ENCODE measurements at places on chromosomes 7 and 10. TPM values are rescaled to one million over a fixed set of nuclear protein-coding genes. Genes with fewer than 3 reads are reported as not detected.

The GRID2IP gene
- not detected for total RNA-seq

The ANKRD2 gene
- not detected for total RNA-seq

The KCND2 gene
- total RNA-seq: 0.08 TPM

- no peak for DNase-seq
Measured at GRCh38 chr10:52229291-52229931, 84.7 kb upstream of the DKK1 start.

- no peak for DNase-seq
Measured at GRCh38 chr10:54124209-54124885, 676.7 kb downstream of the PCDH15 start.

The SLC26A5 gene
- total RNA-seq: not detected

GRCh38 chr10:132468651-132469050 lies 68.9 kb upstream of the INPP5A start:
- no peak for DNase-seq

GRCh38 chr7:152735443-152736004 lies 24.0 kb upstream of the ACTR3B start:
- DNase-seq: no peak

DNA sequence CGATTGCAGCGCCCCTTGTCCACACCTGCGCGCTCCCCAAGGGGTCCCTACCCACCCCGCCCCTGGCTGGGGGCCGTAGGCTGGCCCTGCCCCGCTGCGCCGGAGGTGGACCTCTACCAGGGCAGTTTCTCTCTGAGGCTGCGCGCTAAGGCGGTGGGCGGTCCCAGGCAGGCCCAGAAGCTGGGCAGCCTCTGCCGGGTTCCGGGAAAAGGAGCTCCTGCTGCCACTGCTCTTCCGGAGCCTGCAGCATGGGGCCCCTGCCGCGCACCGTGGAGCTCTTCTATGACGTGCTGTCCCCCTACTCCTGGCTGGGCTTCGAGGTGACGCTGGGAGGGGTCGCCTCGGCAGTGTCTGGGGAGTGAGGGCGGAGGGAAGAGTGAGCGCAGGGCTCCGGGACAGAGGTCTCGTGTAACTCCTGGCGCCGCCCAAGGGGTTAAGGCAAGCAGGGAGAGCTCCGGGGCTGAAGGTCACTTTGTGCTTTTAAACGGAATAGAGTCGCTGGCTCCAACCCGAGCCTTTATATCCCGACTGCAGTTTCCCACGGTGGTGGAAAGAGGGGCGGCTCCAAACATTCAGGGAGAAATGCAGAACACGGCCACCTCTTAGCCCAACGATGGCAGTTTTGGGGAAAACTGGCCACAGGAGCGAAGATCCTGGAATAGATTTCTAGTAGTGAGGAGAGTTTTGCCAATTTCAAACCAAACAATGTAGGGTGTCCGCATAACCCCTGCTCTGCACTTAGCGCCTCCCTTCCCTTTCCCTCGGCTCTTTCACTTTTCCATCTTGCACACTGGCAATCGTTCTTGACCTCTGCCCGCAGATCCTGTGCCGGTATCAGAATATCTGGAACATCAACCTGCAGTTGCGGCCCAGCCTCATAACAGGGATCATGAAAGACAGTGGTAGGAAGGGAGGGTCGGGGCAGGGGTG lies at the start of gene GSTK1:
TSS of gene GSTK1 (plus strand) at position 176 of the 930 bp plus-strand sequence. CDS start at position 249, 73 bp downstream.
- peak; percentile 82 for DNase-seq

- DNase-seq: no peak
Measured at GRCh38 chr10:9602998-9603397, 1414.7 kb upstream of the CELF2 start.

GRCh38 chr10:128867819-128868218 lies 599.2 kb upstream of the MGMT start:
- DNase-seq: no peak

- no peak for DNase-seq
Measured at GRCh38 chr10:130492266-130492934, 356.2 kb downstream of the GLRX3 start.

DNA sequence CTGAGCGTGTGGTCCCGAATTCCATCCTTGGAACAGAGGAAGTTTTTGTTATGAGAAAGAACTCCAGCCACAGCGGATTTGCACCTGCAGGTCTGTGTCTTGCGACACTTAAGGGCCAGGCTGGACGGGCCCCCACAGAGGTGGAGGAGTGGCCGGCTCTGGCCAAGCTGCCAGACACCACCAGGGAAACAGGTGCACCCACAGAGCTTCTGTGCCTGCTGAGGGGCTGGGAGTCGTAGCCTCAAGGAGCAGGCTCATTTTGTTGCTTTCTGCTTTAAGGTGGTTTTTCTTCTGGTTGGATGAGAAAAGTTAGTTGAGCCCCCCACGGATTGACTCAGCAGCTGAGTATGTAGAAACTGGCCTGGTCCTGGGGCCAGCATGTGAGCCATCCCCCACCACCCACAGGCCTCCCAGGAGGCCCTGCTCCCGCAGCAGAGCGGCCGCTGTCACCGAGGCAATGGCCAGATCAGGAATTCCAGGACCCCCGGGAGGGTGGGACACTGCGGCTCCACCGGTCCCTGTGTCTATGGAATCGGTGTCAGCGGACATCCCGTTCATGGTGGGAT lies 41.9 kb downstream of the NKX6-2 start:
- DNase-seq: no peak

The NPC1L1 gene
- total RNA-seq: not detected

- DNase-seq: no peak
Measured at GRCh38 chr10:129564923-129565322, 97.9 kb downstream of the MGMT start.

GRCh38 chr10:69769395-69769992 lies 32.2 kb upstream of the COL13A1 start:
- peak; percentile 17 for DNase-seq

The MUC12 gene
- not detected for total RNA-seq

DNA sequence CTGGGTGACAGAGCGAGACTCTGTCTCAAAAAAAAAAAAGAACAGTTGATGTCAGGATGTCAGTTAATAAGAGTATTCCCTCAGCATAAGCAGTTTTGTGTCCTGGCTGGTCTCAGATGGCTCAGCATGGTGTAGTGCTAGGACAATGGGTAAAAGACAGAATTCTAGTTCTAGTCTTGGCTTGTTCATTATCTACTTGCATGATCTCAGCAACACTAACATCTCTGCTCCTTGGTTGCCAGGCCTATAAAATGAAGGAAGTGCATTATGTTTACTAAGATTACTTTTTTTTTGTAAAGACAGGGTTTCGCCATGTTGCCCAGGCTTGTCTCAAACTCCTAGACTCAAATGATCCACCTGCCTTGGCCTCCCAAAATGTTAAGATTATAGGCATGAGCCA lies 84.3 kb upstream of the SP8 start:
- DNase-seq: no peak

GRCh38 chr7:11650030-11650429 lies 182.0 kb downstream of the THSD7A start:
- DNase-seq: no peak

The DCLRE1A gene
- 9.2 TPM for total RNA-seq

GRCh38 chr7:135322571-135323340 lies 89.1 kb downstream of the STRA8 start:
- DNase-seq: no peak

The TWIST1 gene
- total RNA-seq: 22.0 TPM

GRCh38 chr10:109732254-109732965 lies 190.9 kb downstream of the XPNPEP1 start:
- no peak for DNase-seq

- DNase-seq: peak; percentile 66
Measured at GRCh38 chr10:100518761-100519241, 860 bp downstream of the SEC31B start.

DNA sequence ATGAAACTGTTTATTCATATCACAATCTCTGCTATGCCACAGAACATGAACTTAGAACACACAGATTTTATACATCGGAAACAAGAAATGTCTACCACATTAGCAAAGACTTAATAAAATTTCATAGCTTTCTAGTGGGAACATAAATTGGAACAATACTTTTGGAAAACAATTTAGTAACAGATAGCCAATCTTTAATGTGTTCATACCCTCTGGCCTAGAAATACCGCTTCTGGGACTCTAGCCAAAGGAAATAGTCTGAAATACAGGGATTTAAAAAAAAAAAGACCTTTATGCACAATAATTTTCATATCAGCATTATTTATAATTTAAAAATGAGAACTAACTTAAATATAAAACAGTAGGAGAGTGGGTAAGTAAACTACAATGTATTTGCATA lies 168.5 kb downstream of the PLXNA4 start:
- no peak for DNase-seq

The PTPRN2 gene
- not detected for total RNA-seq

DNA sequence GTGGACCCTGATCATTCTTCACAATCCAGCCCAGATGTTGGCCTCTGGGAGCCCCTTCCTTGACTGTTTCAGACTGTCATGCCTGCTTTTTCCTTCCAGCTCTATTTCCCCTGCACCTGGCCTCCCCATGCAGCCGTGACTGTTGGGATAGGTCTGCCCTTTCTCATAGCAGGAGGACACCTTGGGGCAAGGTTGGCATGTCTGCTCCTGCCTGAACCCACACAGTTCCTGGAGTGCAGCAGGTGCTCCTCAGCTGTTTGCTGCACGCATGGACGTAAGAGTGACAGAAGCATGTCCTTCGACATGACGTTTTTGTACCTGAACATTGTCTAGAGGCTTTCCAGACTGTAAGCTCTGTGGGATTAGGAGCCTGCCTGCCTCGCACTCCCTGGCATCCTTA lies 24.0 kb downstream of the POR start:
- DNase-seq: no peak

The PAX4 gene
- total RNA-seq: not detected

DNA sequence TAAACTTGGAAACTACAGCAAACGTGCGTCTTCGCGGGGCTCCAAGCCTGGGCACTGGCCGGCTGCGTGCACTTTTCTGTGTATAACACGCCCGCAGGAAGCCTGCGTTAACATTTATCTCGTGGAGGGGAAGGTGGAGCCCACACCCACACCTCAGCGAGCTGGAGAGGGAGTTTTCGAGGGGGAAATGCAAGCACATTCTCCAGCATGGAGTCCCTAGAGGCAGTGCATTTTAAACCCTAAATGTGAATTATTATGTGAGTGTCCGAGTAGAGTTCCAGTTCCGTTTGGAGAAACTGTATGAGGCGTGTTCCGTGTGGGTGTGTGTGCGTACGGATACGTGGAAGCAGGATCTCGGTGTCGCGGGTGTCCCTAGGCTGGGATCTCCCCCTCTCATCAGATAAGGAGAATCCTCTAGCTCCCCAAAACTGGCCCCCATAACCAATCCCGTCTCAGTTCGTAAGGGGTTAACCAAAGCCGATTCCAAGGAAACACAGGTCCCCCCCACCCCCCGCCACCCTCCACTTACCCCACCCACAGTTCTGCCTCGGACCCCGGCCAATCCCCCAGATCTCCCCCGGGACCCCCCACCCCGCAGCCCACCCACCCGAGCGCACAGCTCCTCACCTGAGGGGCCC lies 403 bp downstream of the CDK6 start:
- DNase-seq: peak; percentile 34

The JAKMIP3 gene
- 0.03 TPM for total RNA-seq

The ARHGEF35 gene
- total RNA-seq: not detected

DNA sequence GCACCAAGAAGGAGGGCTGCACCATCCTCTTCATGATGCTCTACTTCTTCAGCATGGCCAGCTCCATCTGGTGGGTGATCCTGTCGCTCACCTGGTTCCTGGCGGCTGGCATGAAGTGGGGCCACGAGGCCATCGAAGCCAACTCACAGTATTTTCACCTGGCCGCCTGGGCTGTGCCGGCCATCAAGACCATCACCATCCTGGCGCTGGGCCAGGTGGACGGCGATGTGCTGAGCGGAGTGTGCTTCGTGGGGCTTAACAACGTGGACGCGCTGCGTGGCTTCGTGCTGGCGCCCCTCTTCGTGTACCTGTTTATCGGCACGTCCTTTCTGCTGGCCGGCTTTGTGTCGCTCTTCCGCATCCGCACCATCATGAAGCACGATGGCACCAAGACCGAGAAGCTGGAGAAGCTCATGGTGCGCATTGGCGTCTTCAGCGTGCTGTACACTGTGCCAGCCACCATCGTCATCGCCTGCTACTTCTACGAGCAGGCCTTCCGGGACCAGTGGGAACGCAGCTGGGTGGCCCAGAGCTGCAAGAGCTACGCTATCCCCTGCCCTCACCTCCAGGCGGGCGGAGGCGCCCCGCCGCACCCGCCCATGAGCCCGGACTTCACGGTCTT lies 1.9 kb downstream of the FZD1 start:
- no peak for DNase-seq

The SERPINE1 gene
- total RNA-seq: 0.27 TPM

DNA sequence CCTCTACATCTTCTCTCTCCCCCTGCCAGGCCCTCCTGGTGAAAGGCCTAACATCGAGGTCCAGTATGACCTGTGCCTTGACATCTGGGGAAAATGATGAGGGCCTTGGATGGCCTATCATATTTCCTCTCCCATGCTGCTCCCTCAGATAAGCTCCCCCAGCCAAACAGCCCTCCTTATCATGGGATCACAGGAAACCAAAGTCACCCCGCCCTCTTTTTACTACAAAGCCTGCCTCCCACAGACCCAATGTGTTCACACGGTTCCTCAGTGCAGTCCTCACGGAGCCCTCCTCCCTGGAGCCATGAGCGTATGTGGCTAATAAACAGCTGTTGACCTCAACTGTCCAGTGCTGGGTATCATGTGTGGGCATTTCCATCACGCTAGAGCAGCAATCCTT lies 32.0 kb downstream of the C10orf90 start:
- no peak for DNase-seq

The MSRB2 gene
- 27.5 TPM for total RNA-seq

GRCh38 chr7:82032901-82033300 lies 263.1 kb upstream of the HGF start:
- no peak for DNase-seq

DNA sequence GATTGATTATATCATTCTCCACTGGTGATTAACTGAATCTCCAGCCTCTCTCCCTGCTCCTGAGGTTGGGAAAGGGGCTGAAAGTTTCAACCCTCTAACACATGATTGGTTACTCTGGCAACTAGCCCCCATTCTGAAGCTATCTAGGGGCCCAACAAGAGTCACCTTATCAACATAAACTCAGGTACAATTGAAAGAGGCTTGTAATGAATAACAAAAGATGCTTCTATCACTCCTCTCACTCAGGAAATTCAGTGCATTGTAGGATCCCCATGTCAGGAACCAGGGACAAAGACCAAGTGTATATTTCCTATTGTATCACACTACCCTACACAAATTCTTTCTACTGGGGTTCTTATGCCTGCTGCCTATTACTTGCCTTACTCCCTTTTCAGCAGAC lies 123.9 kb upstream of the SLC13A1 start:
- no peak for DNase-seq

- no peak for DNase-seq
Measured at GRCh38 chr10:72037266-72037665, 51.1 kb downstream of the SPOCK2 start.

The MCM7 gene
- 176 TPM for total RNA-seq

GRCh38 chr7:24291271-24291670 lies 7.3 kb downstream of the NPY start:
- no peak for DNase-seq

GRCh38 chr7:20786779-20787659 lies at the start of gene SP8:
TSS of gene SP8 (minus strand) at chr7:20786886. CDS start at chr7:20786798, 88 bp downstream.
- peak; percentile 83 for DNase-seq

DNA sequence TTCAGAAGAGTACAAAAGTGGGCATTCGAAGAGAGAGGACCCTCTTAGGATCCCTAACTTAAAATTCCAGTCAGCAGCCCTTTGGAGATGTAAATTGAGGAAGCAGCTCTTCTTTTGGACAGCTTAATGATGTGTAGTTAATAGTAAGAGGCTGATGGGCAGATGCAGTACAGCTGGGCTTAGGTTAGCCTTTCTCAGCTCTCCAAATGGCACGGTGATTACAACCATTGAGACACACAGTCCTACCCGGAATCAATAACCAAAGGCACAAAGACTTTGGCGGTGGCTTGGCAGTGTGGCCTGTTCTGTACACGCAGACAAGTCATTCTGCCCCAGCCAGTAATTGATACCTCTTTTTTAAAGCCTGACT lies 26.8 kb downstream of the GAD2 start:
- no peak for DNase-seq

All from SK-MEL-5 (cell line).